EH (cell line): ENCODE measurements at places on chromosomes 3 and 15.

GRCh38 chr15:94131875-94132274, 99.5 kb upstream of the MCTP2 start:
- no peak for DNase-seq

DNA sequence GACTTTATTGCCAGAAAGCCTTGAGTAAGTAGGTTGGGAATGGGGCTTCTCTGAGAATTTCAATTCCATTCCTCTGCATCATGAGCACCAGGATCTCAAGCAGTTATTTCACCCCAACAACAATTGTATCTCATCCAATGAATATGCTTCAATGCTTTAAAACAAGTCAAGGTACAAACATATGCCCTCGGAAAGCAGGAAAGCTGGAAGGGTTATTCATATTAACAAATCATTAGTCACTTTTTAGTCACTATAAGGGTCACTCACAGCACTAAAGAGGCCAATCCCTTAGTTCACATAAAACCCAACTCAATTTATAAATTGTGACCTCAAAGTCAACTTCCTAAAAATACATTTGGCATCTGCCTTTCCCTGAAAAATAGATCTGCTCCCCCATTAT, 16.2 kb downstream of the MB21D2 start:
- peak; percentile 98 for DNase-seq

DNA sequence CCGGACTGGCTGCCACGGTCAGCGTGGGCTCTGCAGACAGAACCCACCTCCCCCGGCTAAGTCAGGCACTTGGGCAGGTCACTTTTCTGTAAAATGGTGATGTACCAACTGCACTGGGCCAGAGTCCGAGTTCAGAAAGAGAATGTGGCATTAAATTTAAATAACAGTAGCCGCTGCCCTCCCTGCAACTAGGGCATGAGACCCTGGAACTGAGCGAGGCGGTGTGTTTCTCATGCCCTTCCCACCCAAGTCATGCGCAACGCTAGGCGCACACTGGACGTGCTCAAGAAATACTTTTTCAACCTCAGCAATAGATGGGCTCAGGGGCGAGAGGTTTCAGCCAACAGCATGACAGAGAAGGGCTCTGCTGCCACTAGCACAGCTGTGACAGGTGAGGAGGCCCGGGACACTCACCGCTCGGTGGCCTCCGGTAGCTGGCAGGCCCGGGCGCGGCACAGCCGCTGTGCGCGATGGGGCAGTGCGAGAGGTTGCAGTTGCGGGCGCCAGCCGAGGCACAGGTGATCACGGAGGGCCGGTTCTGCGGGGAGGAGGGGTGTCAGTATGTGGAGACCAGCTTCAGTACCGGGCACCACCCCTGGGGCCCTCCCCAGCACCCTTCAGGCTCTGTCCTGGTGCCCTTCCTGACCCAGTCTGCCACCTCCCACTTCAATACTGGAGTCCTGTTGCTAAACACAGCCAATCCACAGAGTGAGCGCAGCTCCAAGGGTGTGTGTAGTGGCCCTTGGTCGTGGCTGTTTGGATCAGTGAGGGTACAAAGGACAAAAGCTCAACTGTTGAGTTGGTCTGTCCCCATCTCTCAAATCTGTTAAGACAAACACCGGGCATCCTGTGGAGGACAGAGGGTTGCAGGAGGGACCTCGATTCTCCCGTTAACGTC, 84.5 kb downstream of the VGLL4 start:
- no peak for DNase-seq

DNA sequence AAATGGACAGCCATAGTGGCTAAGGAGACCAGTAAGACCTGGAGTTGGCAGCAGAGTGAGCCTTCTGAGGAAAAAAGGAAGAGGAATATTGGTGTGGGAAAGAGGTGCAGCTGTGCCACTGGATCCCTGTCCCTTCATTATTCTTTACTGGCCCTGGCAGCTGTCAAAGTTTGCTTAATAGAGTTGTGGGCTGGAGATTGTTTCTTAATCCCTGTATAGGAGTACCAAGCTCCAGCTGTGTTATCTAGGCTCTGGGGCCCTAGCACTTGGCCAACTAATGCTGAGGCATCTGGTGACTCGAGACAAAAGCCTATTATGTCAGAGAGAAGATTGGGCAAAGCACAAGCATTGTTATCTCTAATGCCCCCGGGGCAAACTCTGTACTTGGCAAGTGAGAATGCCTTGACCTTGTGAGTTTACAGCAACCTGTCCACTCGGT, 61.4 kb downstream of the ZNF609 start:
- peak; percentile 69 for DNase-seq

DNA sequence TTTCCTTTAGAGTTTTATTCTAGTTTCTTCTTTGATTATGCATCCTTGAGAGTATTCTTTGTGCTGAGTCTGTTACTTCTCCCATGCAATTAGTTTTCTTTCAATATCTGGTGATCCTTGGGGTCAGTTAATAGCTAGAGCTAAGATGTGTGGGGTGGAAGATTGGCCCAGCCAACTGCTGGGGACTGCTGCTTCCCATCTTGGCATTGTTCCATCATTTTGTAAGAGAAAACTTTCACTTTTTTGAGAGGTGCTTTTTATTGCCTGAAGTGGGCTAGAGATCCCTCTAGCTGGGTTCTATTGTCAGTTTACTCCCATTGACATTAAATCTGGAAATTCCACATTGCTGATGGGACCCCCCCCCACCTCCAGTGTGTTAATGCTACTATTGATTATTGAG, 15.4 kb downstream of the BCL2L10 start:
- DNase-seq, result no peak

DNA sequence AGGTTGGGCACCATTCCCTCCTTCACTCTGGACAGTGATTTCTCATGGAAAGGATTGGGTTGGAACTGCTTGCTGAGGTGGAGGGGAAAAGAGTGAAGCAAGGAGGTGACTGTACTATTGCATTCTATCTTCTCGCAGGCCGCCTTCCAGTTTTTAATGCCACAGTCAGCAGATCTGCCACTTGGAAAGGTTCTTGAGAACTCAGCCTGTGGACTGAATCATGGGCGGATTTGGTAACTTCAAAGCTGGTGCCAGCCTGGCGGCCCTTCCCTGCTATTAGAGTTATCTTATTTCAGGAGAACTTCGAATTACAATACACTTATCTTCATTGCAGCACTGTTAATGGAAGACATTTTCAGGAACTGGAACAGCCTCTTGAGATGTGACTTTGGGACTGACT, 23.1 kb upstream of the SLC28A2 start:
- DNase-seq, result no peak

DNA sequence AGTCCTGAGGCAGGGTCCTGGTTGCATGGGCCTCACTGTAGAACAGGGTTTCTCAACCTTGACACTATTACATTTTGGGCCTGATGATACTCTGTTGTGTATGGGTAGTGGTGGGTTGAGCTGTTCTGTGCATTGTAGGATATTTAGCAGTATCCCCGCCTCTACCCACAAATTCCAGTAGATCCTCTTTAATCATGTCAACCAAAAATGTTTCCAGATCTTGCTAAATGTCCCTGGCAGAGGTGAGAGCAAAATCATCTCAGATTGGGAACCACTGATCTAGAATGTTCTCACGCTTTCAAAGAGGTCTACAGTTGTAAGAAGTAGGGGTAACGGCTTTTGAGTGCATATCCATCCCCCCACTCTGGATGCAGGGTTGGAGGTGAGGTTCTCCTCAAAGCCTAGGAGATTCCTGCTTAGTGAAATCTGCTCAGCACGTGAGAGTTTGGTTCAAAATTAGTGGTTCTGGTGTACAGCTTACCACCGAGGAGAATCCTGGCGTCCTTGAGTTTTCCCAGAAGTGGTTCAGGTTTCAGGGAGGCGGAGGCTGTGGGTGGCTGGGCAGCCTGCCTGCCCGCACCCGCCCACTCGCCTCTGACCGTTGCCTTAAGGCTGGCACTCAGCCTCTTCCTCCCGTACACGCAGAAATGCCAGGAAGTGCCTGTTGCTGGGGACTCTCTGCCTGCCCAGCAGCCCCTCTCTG, 5.3 kb downstream of the ACVR2B start:
- peak; percentile 30 for DNase-seq

GRCh38 chr3:31544634-31545033, 11.9 kb downstream of the STT3B start:
- DNase-seq, result no peak

- DNase-seq, result peak; percentile 95
Measured at GRCh38 chr3:188683032-188683521, 488.7 kb upstream of the TPRG1 start.

- DNase-seq, result no peak
Measured at GRCh38 chr3:33054100-33055092, 42.5 kb downstream of the GLB1 start.

GRCh38 chr15:31325595-31326155, 960 bp upstream of the KLF13 start:
- DNase-seq, result no peak
